Pons (tissue), 1 donor: ENCODE measurements at places on chromosomes 1 and 21.

DNA sequence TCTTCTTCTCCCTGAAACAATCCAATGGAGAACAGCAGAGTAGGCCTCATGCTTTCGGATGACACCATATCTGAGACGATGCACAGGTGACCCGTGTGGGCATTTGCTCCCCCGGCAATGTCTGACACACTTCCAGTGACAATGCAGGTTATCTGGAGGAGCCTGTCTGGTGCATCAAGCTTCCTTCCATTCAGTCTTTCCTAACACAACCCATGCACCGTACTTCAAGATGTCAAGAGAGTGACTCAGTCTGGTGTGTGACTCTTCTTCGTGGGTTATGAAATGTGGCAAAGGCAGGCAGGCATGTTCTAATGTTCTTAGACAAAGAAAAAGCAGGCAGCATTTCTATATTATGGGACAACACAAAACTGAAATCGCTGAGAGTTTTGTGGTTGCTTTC is 159.1 kb downstream of the EDEM3 start:
- DNase-seq = no peak

DNA sequence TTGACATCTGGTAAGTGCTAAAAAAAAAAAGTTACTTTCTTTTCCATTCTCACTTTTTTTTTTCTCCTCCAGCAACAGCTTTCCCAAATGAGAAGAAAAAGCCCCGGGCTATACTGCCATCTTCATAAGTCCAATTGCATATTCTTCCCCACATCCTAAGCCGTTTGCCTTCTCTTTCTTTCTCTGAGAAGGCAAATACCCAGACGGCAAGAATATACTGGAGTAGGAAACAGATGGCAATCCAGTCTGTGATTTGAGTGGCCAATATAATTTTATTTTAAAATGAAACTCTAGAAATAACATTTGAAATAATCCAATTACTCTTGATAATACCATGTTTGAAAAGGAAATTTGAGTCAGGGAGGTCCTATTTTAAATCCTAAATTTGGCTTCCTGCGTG is 44.6 kb upstream of the GREM2 start:
- DNase-seq = no peak

- no peak for DNase-seq
These were observed 53.1 kb upstream of the USH2A start for GRCh38 chr1:216476341-216476740.

DNA sequence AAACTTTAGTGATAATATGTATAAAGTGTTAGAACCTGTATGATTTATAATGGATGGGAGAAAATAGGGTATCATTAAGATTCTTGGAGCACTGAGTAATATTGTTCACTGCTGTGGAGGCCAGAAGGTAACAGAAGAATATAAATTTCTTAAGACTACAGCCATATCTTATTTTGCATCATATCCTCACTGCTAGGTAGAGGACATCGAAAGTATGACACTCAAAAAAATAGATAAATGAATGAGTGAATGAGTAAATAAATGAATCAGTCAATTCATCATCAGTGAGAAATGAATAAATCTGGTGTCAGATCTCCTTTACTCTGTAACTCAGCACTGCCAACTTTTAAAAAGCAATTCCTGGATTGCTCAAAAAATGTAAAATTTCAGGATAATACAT is 33.2 kb downstream of the RGS13 start:
- DNase-seq = no peak

DNA sequence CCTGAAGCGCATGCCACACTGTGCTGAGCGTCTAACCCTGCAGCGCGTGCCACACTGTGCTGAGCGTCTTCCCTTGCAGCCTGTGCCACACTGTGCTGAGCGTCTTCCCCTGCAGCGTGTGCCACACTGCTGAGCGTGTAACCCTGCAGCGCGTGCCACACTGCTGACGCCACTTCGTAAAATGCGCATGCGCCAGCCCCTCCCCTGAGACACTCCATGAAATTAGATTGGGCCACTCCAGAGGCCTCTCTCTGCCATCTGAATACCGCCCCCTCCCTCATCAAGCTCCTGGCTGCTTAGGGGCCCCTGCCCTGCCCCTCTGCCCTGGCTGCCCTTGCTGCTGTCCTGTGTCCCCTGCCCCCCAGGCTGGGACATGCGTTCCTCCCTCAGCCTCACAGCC is 84.8 kb downstream of the POFUT2 start:
- no peak for DNase-seq

DNA sequence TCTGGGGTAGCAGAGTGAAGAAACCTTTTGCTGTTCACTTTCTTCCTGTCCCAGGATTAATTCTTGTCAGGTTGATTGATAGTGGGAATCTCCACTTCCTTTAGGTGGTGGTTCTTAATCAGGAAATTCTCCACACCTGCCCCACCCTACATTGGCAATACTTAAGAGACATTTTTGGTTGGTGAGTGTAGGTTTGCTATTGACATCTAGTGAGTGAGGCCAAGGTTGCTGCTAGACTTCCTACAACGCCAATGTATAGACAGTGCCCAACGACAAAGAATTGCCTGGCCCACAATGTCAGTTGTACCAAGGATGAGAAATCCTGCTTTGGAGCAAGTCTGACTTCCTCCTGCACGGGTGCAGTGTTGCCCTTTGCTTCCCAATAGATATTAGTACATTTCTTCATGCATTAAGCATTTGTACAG is 38.5 kb downstream of the MAP3K7CL start:
- no peak for DNase-seq

GRCh38 chr21:32739946-32740345 is 12.1 kb upstream of the SYNJ1 start:
- DNase-seq = no peak

- DNase-seq = no peak
These were observed 5.5 kb upstream of the RNF223 start for GRCh38 chr1:1079408-1080121.

- no peak for DNase-seq
These were observed 28.1 kb upstream of the AK4 start for GRCh38 chr1:65119951-65120350.

GRCh38 chr1:36562181-36562685 is 79.5 kb upstream of the CSF3R start:
- DNase-seq = no peak

DNA sequence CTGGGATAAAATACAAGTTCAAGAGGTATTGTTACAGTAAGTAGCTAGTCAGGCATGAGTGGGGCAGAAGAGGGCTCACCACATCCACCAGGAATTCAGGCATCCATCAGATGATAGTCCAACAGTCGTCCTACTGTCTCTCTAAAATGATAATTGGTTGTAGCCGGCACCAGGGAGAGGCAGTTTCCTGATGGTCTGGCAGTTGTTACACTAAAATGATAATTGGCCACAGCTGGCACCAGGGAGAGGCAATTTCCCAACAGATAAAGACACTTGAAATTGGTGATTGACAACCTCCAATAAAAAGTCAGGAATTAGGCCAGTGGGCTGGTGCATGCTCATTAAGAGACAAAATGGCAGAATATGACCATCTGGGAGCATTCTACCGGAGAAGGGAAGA is 545.8 kb downstream of the AMY1C start:
- no peak for DNase-seq

GRCh38 chr1:36824390-36824861 is 209.9 kb downstream of the GRIK3 start:
- DNase-seq = no peak

- DNase-seq = no peak
These were observed 9.4 kb downstream of the SOD1 start for GRCh38 chr21:31668651-31669491.

GRCh38 chr1:98164509-98164908 is 243.7 kb upstream of the DPYD start:
- DNase-seq = no peak
